ENCODE measurements at places on chromosomes 4 and X.

GRCh38 chr4:123406872-123407271 lies 10.3 kb downstream of the SPRY1 start:
- DNase-seq: no peak

DNA sequence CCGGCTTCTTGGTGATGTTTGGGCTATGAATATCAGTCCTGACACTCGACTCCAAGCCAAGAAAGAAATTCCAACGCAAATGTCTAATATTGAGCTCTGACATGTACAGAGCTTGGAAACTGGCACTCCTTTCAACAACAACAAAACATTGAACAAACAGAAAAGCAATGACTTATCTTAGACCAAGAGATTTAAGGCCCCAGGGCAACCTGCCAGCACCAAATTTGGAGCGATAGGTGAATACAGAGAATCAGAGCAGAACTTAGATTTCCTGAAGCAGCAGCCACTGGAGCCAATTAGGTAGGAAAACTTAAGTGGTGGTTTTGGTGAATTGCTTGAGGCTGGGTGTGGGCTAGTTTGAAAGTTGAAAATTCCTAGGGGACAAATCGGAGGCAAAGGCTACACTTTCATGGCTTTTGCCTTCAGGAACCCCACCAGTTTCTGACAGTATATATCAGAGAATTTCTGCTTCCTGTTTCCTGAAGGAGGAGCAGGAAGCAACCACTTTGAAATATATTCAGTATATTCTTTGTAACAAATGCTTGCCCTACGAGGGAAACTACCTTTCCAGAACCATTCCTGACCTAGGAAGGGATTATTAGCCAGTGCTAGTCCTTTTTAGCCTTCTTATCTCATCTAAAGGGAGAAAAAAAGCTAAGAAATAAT lies 10.1 kb upstream of the FMR1 start:
- no peak for DNase-seq

- no peak for DNase-seq
Observed at GRCh38 chr4:86919561-86920223, 15.1 kb upstream of the AFF1 start.

DNA sequence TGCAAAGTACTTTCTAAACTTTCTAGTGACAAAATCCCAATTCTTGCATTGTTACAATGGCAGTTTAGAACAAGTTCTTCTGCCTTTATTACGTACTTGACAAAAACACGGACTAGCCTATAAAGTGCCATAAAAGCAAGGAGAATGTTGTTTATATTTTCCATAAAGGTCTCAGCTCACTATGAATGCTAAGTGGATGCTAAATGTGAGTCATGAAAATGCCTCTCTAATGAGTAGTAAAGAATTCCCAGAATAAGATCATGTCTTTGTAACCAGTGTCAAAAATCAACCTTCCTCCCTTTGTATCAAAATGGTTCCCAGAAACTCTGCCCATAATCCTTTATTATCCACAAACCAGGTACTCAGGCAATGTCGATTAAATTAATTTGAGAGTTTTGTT lies 539.8 kb upstream of the SLIT2 start:
- DNase-seq: no peak

- DNase-seq: no peak
Observed at GRCh38 chr4:174314770-174315169, 31.1 kb downstream of the CEP44 start.

GRCh38 chr4:8117278-8117682 lies 41.3 kb downstream of the ABLIM2 start:
- DNase-seq: no peak

DNA sequence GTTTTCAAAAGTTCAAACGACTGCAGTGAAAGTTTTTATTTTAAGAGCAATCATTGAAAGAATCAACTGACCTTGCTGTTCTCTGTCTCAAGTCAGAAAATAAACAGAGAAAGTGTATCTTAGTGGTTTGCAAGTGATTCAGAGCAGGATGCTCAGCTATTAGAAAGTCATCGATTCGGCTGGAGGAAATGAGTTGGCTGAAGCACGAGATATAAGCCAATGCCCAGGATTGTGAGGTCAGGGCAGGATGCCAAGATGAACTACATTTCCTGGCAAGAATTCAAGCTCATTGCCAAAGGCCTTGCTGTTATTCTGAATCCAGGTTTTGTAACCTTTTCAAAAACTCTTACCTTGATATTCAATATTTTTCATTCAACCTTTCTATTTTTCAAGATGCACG lies 541.4 kb upstream of the BOD1L1 start:
- DNase-seq: no peak

GRCh38 chr4:2390784-2391421 lies 27.5 kb downstream of the ZFYVE28 start:
- no peak for DNase-seq

DNA sequence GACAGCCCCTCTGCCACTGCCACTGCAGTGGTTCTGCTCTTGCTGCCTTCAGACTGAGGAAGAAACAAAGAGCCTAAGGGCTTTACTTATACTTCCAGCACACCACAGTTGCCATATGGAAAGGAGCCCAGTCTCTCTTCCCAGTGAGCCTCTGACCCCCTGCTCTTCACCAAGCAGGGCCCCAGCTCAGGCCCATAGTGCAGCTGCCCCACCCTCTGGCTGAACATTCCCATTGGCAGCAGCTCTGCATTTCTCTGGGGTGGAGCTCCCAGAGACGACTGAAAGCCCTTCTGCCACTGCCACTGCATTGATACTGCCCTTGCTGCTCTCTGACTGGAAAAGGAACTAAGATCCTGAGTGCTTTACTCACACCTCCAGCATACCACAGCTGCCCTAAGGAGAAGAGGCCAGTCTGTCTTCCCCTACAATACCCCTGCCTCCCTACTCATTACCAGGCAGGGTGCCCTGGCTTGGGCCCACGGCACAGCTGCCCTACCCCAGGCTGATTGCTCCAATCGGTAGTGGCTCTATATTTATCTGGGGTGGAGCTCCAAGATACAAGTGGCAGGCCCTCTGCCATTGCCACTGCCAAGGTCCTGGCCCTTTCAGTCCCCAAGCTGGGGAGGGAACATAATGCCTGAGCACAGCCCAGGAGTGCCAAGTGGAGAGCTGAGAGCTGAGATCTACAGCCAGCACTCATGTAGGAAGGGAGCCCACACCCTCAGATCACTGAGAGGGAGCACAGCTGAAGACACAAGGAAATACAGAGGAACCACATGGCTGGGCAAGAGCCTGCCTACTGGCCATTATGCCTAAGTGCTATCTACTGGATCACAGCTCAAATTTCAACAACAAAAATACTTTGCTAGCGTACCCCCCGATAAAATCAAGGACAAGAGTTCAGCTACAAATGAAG lies 36.0 kb downstream of the AWAT2 start:
- no peak for DNase-seq

GRCh38 chr4:309807-310206 lies 4.5 kb upstream of the ZNF732 start:
- no peak for DNase-seq

DNA sequence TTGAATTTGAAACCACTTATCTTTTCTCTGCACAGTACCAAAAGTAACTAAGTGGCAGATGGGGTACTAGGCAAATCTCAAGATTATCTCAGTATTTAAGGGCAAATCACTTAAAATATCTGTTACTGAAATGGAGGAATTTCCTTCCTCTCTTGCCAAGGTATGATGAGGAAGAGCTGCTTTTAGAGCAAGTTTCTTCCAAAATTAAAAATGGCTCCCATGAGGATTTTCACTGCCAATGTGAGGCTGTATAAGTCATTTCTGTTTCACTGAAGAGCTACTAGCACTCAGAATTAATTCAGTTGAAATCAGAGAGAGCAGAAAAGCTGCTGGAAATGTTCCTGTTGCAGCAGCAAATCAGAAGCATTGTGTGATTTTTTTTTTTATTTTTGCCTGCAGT lies 43.4 kb downstream of the GABRB1 start:
- no peak for DNase-seq

DNA sequence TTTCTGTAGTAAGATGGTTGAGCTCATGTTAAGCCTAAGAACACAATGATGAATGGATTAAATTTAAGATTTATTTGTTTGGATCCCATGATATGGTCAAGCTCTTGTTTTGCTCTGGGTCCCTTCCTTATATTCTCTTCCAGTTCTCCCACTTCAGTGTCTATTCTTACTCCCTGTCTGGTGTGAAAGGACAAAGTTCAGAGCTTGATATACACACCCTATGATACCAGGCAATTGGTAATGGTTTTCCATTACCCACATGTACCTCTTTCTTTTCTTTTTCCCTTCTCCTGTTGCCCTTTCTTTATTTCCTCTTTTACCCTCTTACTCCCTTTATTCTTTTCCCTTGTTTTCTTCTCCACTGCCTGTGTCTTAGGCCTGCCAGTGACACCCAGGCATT lies 223.6 kb downstream of the RAPGEF2 start:
- no peak for DNase-seq

GRCh38 chr4:6272863-6273660 lies 3.4 kb downstream of the WFS1 start:
- DNase-seq: no peak

DNA sequence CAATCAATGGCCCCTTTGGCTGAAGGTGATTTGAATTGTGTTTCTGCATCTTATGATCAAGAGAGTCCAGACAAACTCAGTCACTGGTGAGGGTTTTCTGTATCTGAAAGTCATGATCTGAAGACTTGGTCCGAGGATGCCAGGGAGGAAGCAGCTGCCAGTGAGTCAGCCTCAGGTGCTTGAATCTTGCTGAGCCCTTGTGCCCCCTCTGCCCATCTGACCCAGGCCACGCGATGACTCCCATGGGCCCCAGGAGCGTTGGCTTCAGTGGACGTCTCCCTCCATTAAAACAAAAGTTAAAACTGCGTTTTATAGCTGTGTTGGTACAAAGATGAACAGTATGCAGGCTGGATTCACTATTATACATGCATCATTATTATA lies 62.0 kb downstream of the HTRA3 start:
- no peak for DNase-seq
